ENCODE measurements at places on chromosomes 11 and 22. TPM values are rescaled to one million over a fixed set of nuclear protein-coding genes. Genes with fewer than 3 reads are reported as not detected.

DNA sequence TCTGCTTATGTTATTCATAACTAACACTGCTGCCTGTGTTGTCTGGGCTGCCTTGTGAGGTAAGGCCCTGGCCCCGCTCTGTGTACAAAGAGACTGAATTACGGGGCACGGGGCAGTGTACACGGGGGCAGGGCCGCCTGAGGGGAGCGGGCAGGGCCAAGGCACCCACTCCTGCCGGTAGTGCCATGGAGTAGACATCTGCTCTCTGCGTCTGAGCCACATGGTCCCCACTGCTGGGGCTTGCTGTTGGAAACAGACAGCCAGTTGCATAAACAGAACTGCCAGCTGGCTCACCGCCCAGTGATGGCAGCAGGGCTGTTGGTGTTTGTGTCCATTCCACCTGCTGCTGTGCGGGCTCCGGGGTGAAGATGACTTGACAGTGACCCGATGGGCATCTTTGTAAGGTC, 19.8 kb downstream of the FAM118A start:
- no peak for DNase-seq

- DNase-seq: no peak
These were observed 1.8 kb downstream of the BSCL2 start for GRCh38 chr11:62705413-62705812.

DNA sequence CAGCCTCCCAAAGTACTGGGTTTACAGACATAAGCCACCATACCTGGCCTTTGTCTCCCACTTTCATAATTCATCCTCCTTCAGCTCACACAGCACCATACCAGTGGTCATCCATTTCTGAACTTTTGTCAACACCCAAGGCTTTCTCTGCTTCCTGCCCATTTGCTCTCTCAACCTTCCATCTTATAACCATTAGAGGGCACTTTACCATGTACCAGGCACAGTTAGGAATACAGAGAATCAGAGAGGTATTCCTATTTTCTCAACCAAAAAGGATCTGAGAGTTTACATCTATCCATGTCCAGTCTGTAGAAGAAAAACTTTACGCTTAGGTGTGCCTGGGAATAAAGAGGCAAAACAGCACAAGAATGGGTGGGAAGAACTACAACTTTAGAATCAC, 397.6 kb downstream of the BUD13 start:
- no peak for DNase-seq

GRCh38 chr22:42612336-42612735, 2.3 kb downstream of the POLDIP3 start:
- no peak for DNase-seq

GRCh38 chr22:26259510-26259909, 90.2 kb downstream of the SEZ6L start:
- no peak for DNase-seq

- DNase-seq: no peak
These were observed 114.5 kb downstream of the NAT10 start for GRCh38 chr11:34219941-34220370.

DNA sequence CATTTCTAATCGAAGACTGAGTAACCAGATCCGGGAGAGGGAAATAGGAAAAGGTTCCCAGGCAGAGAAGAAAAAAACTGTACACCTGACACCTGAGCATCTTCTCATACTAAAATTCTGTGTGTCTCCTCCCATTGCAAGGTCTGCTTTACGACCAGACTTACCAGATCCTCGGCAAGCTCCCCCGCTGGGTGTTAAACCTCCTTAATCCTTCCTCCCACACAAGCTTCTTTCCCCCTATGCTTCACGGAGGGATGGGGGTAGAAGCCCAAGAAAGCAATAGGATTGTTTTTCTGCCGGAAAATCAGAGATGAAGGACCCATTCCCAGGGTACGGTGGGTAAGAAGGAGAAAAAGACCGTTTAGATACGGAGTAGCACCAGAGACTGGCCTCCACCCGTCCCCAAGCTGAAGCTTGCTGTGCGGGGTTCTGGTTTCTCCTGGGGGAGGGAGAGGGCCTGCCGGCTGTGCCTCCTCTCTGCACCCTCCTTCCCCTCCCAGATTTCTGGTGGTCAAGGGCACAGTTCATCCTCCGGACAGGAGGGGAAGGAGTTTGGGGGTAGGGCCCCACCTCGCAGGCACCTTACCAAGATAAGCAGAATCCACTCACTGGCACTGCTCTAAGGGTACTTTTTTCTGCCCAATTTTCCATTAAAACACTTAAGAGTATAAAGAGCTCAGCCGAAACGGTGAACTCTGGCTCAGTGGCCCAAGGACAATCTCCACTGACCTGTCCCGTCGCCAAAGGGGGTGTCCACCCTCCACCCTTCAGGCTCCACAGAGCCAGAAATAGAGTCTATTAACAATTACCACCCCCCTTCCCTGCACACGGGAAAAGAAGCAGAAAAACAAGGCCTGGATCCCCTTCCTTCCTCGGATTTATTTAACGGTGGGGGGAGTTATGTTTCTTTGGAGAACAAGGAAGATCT, 1.2 kb downstream of the TOB2 start:
- DNase-seq: no peak

GRCh38 chr11:132960273-132961078, 571.8 kb downstream of the OPCML start:
- no peak for DNase-seq

- DNase-seq: no peak
These were observed 30.5 kb upstream of the FNBP4 start for GRCh38 chr11:47797633-47798032.

GRCh38 chr22:39247361-39247760, 2.6 kb upstream of the PDGFB start:
- DNase-seq: no peak

DNA sequence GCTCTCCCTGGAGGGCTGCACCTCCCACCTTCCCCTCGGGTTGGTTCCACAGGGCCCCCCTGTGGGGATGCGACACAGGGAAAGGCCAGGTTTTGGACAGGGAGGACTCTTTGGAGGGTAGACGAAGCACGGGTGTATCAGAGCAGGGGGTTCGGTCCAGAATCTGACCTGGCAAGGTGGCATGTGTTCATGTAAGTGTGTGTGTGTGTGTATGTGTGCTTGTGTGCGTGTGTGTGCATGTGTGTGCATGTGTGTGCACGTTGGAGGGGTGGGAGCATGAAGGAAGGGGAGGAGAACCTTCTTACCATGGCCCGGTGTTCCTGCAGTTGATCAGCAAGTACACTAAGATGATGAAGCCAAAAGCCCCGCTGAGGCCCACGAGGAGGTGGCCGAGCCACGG, 14.7 kb downstream of the IL2RB start:
- DNase-seq: no peak

GRCh38 chr11:93517041-93517440, 26.1 kb downstream of the SMCO4 start:
- no peak for DNase-seq

GRCh38 chr22:25199731-25200520, at the start of gene CRYBB3:
Gene CRYBB3 (plus strand): TSS chr22:25199858. CDS start chr22:25201397, 1,539 bp downstream.
- no peak for DNase-seq

DNA sequence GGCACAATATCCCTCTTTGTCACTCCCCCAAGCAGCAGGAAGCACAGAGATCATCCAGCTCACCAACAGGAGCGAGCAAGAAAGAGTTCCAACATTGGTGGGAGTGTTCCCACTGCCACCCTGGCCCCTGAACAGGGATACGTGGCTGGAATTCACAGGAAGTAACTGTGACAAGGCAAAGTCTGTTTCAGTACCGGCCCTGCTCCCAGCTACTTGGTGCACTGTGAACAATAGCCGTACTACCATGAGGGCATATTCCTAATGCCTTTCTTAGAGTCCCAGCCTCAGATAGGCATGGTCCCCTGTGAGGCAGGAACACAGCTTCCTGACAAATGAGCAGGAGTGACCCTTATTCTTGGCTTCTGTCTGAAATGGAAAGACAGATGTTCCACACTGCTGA, 1.8 kb upstream of the SLC37A2 start:
- DNase-seq: no peak

DNA sequence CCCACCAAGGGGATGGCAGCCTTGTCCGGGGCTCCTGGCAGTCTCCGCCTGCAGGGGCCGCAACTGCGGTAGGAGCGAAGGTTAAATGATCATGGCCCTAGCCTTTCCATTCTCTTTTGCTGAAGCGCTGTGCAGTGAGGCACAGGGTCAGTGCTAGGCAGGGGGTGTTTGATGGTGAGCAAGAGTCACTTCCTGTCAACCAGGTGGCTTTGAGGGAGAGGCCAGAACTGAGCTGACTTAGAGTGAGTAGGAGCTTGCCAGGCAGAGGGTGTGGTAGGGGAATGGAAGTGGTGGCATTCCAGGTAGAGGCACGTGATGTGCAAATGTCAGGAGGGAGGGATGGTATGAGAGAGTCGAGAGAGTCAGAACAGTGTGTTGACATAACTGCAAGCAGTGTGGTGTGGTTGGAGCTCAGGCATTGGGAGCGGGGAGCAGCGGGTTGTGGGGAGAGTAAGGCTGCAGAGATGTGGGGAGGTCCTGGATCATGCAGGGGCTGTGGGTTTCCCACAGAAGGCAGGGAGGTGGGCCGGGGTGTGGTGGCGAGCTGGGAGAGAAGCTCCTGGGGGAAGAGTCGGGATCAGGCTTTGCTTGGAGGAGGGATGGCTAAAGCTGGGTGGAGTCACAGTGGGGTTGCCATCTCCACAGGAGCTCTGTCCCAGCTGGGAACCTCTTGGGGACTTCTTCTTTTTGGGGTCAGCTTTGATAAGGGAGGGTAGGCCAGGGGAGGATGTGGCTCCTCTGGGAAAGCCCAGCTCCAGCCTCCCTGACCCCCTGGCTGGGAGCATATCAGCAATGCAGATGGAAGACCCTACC, 33.3 kb downstream of the AMPD3 start:
- no peak for DNase-seq

GRCh38 chr11:129225190-129225589, 33.1 kb upstream of the ARHGAP32 start:
- DNase-seq: no peak

DNA sequence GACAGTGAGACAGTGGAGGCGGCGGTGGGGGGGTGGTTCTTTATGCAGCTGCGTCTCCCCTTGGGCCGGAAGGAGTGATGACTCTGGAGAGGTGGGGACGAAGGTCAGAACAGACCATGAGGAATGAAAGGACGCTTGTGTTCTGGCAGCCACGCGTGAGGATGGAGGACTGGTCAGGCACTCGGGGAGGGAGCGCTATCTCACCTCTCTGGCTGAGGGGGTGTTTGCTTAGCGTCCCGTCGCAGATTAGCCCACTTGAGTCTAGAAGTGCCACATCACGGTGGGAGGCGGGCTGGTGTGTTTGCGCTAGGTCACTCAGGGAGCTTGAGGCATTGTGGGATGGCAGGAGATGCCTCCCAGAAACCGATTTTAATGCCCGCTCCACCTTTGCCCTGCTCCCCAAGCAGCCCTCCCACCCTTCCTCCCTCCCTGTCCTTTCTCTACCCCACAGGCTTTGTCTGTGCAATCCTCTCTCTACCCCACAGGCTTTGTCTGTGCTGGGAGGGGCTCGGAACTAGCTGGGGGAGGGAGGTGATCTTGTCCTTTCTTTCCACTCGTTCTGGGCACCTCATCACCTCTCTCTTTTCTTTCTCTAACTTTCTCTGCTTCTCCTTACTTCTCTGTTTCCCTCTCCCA, 97.8 kb downstream of the PKNOX2 start:
- DNase-seq: no peak

- DNase-seq: no peak
These were observed 29.4 kb downstream of the SIK2 start for GRCh38 chr11:111631666-111632039.

DNA sequence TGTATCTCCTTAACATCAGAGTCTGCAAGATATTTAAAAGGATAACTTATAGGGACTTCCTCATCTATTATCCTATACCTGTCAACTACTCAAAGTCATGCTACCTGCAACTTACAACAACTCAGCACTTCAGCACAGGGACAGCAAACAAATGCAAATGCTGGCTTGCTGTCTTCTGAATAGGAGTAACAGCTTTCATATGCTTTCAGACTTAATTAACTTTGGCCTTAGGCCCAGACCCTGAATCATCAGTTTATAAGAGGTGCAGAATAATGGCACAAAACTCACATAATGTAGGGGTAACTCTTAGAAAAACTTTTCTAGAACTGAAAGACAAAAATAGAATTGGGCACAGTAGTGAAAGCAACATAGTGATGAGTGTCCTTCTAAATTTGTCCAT, 953.4 kb downstream of the DLG2 start:
- no peak for DNase-seq

DNA sequence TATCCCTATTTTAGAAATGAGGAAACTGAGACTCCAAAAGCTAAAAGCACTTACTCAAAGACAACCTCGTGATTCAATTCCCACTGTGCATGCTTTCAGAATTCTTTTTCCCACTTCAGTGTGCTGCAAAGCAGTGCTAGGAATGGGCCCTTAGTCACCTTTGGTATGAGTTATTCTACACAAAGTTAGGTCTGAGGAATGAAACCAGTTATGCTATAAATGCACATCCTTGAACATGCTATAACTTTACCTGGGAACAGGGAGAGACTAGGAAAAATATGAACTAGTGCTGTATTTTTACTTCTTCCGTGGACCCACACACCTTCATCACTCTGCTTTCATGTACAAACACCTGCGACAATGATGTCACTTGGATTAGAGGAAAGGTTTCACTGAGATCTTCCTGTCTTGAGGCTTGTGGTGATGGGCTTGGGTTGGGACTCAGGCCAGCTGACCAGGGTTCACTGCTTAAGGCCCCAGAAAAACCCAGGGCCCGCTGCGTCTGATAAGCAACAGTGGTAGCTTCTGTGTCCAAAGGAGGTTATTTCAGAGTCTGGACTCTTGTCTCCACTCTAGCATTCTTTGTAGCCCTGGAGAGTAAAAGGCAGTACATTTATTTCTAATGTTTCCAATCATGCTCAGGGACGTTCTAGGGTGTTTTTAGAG, 81.6 kb downstream of the ZC3H12C start:
- no peak for DNase-seq

- no peak for DNase-seq
These were observed 13.5 kb downstream of the ZBED5 start for GRCh38 chr11:10844356-10844755.

DNA sequence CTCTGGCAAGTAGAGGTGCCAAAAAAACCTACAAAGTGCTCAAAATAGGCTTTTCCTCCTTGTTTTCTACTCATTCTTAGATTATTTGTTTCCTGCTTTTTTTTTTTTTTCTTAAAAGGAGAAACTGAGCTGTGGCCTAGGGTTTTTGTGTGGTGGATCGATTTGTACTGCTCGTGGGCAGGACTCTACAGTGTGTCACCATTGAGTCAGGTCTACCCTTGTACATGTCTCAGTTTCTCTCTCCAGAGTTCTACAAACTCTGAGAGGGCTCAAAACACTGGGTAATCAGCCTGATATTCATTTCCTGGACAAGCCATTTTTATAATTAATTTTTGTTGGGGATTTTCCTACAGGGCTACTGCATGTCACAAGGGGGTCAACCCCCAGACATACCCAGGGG, 5.2 kb upstream of the CASP4 start:
- DNase-seq: no peak

GRCh38 chr11:60719391-60719790, 5.1 kb upstream of the MS4A18 start:
- DNase-seq: no peak

The SAA4 gene
- not detected for total RNA-seq

The DSCAML1 gene
- 0.24 TPM for total RNA-seq

The DDI1 gene
- not detected for total RNA-seq

The CHEK1 gene
- total RNA-seq: 4.0 TPM

The KRTAP5-6 gene
- not detected for total RNA-seq

The RIMBP3B gene
- total RNA-seq: not detected

The RASSF10 gene
- total RNA-seq: 9.2 TPM

The CARD18 gene
- 16.5 TPM for total RNA-seq

The VSTM5 gene
- total RNA-seq: not detected

The MRGPRX3 gene
- not detected for total RNA-seq

The GLYATL1 gene
- total RNA-seq: not detected

Data from suprapubic skin (tissue), 4 donors.